Activated T-helper 1 cell treated with anti-CD3 and anti-CD28 coated beads, Interleukin-2, amount 50 U/mL, for 16 hours (primary cell): ENCODE measurements at places on chromosomes 16 and 17.

DNA sequence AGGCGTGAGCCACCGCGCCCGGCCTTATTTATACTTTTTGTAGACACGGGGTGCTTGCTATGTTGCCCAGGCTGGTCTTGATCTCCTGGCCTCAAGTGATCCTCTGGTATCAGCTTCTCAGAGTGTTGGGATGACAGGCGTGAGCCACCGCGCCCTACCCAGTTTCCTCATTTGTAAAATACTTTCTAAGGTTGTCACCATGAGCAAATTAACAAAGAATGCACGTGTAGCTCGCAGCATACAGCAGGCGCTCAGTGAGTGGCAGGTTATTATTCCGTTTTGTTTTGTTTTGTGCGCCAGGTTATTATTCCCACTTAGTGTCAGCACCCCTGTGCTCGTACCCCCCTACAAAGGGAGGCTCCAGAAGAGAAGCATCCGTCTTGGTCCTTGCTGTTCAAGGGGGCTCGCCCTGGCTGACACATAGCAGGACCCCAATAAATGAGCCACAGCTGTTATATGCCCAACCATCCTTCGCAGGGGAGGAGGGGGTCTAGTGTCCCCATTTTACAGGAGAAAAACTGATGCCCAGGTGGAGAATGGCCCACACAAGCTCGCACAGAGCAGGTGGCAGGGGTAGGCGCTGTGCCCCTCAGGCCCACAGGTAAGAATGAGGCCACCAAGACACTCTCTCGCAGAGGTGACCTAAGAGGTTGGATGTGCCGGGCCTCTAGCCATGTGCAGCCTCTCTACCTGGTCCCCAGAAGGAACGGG, 686 bp upstream of the MIEF2 start:
- DNase-seq: no peak

GRCh38 chr16:46991729-46992704, 18.5 kb upstream of the DNAJA2 start:
- no peak for DNase-seq

- no peak for DNase-seq
Observed at GRCh38 chr17:78890498-78890897, 12.5 kb downstream of the CEP295NL start.

- DNase-seq: no peak
Observed at GRCh38 chr17:49616601-49617131, 41.0 kb downstream of the NXPH3 start.

GRCh38 chr17:57955183-57955931, at the start of gene CUEDC1:
Gene CUEDC1 (minus strand): TSS chr17:57955412. CDS start chr17:57885564, 69,848 bp downstream.
- peak; percentile 27 for DNase-seq

GRCh38 chr16:13168091-13168572, 266.7 kb downstream of the SHISA9 start:
- no peak for DNase-seq

GRCh38 chr16:66662445-66663194, 33.9 kb downstream of the CMTM4 start:
- no peak for DNase-seq

DNA sequence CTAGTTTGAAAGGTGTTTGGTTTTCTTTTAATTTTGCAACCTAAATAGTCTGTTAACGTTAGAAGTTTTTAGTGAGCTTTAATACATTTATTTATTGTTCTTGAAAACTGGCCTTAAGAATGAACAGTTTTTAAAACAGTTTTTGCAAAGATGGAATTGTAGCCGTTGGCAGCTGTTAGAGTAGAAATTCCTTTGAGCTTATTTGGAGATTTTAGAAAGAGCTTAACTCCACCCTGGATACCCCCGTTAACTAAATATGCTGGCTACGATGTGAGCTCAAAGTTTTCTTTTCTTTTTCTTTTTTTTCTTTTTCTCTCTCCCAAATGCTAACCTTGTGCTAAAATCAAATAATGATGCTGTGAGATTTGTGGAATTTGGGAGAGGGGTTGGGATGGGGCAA, 75.2 kb downstream of the COX10 start:
- DNase-seq: no peak

GRCh38 chr16:23014592-23014991, 134.7 kb downstream of the USP31 start:
- DNase-seq: no peak

DNA sequence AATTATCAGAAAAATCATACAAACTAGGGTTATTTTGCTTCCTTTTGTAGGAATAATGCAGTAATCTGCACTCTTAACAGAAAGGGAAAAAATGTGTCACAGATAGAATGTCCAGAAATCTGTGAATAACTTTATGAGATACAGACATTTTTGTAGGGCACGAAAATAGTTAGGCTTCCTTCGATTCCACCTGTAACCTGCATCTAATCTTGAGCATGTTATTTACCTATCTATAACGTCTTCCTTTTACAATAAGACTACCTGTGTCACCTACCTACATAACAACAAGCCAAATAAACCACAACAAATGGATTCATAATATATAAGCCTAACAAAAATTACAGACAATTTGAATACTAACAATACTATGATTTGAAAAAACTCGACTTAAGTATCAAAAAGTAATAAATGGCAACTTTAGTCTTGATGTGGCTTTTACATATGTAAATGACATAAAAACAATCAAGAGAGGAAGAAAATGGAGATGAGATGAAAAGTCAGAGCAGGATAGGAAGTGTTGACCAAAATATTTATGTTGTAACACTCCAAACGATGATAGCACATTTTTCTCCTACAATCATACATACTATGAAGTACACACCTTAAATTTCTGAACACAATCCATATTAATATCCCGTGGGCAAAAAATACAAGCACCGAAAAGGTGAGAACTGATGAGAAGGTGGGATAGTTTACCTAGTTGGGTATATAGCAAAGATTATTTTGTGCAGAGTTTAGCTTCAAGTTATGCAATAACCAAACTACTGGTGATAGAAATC, 2.5 kb downstream of the STAT5B start:
- DNase-seq: no peak

DNA sequence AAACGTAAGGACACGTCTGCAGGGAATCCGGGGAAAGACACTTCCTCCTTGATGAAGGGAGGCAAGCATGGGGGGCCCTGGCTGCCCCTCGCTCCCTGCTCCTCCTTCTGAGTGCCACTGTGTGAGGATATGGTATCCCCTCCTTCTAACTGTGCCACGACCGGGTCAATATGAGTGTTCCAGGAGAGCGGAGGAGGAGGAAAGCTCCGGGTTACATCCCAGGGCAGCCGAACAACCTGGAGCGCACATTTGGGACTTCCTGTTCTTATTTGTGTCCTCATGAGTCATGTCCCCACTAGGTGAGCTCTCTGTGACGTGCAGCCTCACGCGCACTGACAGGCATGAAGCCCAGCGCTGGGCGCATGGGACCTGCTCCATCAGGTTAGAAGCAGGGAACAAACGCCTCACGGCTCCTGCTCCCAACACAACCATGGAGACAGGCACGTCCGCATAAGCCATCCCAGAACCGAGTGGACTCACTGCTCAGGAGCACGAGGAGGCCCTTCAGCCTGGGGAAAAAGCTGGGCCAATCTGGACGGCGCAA, 92.9 kb upstream of the DNAH17 start:
- no peak for DNase-seq

- no peak for DNase-seq
Observed at GRCh38 chr16:49537924-49538459, 164.4 kb downstream of the C16orf78 start.

- no peak for DNase-seq
Observed at GRCh38 chr17:4287710-4288109, 23.9 kb upstream of the ANKFY1 start.

- DNase-seq: no peak
Observed at GRCh38 chr16:57017251-57017650, 27.9 kb downstream of the NLRC5 start.

DNA sequence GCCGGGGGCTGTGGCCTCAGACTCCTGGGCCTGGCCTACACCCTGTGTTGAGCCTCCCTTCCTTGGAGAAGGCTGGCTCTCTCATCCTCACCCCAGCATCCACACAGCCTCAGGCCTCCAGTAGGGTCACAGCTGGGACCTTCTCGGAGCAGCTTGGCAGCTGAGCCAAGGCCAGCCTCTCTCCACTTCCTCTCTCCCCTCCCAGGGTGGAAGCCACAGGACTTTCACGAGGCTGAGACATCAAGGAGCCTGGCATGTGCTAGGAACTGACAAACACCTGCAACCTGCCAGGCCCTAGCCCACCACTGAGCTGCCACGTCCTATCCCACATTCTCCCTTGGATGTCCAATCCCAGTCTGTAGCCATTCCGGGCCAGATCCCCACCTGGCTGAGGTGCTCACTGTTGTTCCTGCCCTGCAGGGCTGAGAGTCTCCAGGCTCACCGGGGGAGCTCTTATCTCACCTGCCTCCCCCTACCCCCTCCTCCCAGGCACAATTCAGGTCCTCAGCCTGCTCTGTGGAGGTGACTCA, 3.1 kb downstream of the MMP15 start:
- DNase-seq: no peak

- no peak for DNase-seq
Observed at GRCh38 chr16:66605177-66605978, 874 bp downstream of the CMTM3 start.

DNA sequence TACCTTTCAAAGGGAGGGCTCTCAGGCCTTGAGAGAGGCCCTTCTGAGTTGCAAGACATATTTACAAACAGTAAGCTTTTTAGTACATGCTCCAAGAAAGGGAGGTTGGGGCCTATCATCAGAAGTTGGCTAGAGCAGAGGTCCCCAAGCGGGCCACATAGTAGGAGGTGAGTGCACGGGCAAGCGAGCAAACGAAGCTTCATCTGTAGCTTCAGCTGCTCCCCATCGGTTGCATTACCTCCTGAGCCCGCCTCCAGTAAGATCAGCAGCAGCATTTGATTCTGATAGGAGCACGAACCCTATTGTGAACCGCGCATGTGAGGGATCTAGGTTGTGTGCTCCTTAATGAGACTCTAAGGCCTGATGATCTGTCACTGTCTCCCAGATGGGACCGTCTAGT, 26.2 kb downstream of the PRDM7 start:
- no peak for DNase-seq

DNA sequence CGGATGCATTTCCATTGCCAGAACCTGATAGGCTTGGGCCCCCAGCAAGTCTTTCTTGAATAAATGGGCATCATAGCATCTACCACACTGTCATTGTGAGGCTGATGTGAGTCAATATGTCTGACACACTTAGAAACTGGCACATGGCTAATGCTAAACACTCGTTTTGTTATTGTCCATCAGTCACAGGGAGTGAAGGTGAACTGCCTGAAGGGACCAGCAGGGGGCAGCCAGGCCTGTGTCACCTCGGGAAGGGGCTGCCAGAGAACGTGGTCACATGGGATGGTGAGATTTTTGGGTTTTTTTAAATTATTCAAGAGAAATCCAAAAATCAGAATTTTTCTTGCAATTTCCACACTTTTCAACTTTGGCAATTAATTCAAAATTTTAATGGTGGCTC, 831 bp upstream of the RCVRN start:
- DNase-seq: no peak

DNA sequence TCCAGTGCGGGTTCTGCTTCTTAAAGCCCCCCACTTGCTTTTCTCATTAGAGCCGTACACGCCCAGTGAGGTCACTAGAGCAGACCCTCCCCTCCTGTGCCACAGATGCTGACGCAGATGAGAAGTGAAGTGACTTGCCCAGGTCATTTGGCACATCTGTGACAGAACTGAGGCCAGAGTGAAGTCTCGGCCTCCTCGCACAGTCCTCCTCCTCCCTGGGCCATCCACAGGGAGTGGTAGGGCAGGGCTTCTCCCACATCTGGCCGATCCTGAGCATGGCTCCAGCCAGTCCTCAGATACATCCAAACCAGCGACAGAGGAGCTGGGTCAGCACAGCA, 15.3 kb upstream of the TBX2 start:
- DNase-seq: no peak

- DNase-seq: no peak
Observed at GRCh38 chr16:82782715-82783251, 156.0 kb downstream of the CDH13 start.

DNA sequence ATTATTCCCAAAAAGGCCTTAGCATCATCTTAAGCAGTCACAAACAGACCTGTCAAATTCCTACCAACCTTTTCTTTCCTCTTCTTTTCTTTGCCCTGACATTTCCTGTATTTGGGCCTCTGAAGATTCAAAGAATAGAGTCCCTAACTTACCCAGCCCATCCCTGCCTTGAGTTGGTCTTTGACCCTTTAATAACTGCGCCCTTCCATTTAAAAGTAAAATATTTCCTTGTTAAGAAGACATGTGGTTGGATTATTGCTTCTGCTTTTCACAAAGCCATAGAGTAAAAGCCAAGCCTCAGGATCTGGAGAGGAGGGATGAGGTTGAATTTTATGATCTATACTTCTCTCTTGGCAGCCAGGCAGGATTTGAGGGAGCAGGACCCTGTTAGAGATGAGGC, 13.2 kb upstream of the CCL23 start:
- no peak for DNase-seq

GRCh38 chr16:58046054-58046881, 20.7 kb downstream of the MMP15 start:
- no peak for DNase-seq

GRCh38 chr16:57906382-57907316, 64.3 kb downstream of the CNGB1 start:
- no peak for DNase-seq

GRCh38 chr16:50706250-50706649, 12.8 kb downstream of the NOD2 start:
- DNase-seq: no peak

DNA sequence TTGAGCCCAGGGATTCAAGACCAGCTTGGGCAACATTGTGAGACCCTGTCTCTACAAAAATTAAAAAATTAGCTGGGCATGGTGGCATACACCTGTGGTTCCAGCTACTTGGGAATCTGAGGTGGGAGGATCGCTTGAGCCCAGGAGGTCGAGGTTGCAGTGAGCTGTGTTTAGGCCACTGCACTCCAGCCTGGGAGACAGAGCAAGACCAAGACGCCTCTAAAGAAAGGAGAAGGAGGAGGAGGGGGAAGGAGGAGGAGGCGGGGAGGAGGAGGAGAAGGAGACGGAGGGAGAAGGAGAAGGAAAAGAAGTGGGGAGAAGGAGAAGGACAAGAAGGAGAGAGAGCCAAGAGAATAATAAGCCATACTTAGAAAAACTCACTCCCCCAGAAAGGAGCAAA, 35.9 kb downstream of the STXBP4 start:
- no peak for DNase-seq

DNA sequence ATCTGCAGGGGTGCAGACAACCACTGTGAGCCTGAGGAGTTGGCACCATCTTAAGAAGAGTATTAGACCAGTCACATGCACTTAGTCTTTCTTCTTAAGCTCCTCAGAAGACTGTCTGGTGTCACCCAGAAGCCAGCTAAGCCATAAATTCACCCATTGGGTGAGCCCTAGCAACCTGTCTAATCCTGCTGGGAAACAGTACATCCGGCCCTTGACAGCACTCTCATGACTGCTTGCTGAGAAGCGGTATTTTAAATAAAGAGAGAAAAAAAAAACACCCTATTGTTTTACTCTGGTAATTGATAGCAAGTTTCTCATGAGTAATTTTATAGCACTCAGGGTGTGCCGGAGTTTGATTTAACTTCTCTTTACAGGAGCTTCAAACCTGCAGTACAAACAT, 134.7 kb downstream of the SOX9 start:
- no peak for DNase-seq

- no peak for DNase-seq
Observed at GRCh38 chr17:44967907-44968224, 237 bp downstream of the C1QL1 start.

GRCh38 chr16:4962716-4963115, 4.6 kb downstream of the SEC14L5 start:
- DNase-seq: no peak

- no peak for DNase-seq
Observed at GRCh38 chr17:36106493-36106835, 2.8 kb downstream of the CCL4 start.

GRCh38 chr17:73262676-73263642, 1.3 kb upstream of the CPSF4L start:
- DNase-seq: no peak

GRCh38 chr16:31875112-31875803, 1.7 kb downstream of the ZNF267 start:
- DNase-seq: no peak
